Eye (tissue), 1 donor: ENCODE measurements at places on chromosomes 7 and 10.

DNA sequence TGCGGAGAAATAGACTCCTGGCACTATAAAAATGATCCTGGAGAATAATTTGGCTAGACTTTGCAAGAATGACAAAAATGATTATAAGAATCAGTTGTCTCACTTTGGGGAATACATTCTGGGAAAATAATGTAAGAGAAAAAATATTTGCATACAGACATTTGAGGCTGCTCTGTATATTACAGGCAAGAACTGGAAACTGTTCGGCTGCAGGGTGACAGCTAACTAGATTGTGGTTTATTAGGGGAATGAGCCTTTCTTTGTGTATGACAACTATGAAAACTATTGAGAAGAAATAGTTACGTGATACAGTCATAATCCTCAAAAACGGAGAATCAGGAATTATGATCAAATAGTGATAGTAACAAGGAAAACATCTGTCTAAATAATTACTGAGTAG lies 8.6 kb downstream of the TRIM56 start:
- no peak for DNase-seq

- DNase-seq: peak; percentile 71
Observed at GRCh38 chr10:30028006-30028737, 31.2 kb downstream of the JCAD start.

GRCh38 chr10:31623466-31623865 lies 304.4 kb downstream of the ZEB1 start:
- DNase-seq: peak; percentile 41

- DNase-seq: no peak
Observed at GRCh38 chr10:131758939-131759301, 141.9 kb upstream of the PPP2R2D start.

DNA sequence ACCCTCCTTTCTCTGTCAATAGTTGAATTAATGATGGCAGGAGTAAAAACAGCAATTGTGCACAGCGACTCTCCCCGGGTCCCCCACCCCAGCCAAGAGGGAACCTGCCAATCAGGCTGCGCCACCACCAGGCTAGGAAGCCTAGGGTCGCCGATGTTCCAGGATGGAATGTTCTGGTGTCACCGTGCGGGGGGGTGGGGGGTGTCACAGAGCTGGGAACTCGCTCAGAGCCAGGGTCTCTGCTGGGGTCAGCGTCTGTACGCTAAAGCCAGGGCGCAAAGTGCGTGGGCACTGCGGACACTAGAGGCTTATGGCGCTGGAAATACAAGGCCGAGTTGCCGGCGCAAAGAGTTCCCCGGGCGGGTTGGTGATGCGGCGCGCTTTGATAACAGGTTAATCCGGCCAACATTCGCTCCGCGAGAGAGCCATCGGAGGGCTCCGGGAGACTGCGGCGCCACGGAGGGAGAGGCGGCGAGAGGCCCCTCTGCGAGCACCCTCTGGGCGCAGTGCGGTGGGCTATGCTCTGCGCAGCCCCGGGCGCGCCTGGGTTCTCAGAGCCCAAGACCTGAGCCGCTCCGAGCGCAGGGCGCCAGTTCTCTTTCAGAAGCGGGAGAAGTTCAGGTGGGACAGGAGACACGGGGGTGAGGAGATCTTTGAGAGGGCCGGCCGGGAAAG lies 192.3 kb downstream of the EMX2 start:
- DNase-seq: peak; percentile 73

DNA sequence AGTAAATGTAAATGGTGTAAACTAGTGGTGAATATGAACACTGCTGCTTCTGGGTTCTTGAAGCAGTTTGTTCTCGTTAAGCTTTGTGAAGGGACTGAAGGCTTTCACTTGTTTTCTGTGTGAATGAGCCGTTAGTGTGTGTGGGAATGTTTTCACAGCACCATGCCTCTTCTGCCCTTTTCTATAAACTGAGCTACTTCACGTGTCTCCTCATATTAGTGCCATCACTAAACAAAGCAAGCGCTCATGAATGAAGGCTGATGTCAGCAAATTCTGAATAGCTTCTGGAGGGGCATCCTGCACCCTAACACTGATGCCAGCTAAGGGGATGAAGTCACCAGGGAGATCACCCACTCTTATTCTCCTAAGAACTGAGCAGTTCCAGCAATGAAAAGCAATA lies 205.6 kb upstream of the ETV1 start:
- peak; percentile 81 for DNase-seq

DNA sequence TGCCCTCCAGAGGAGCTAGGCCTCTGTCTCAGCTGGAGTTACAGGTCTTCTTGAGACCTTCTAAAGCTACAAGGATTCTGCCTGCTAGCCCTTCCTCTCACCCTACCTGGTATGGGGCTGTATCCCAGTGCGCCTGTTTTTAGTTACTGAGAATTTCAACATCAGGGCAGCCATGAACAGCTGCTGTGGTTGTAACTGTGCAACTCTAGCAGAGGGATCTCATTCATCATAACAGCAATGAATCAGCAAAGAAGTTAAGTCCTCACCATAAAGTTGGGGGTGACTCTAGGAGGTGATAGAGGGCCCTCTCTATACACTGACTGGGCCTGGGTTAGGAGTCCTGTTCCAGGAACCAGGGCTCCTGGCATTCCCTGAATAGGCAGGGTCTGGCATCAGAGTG lies 14.0 kb upstream of the CDH23 start:
- no peak for DNase-seq

DNA sequence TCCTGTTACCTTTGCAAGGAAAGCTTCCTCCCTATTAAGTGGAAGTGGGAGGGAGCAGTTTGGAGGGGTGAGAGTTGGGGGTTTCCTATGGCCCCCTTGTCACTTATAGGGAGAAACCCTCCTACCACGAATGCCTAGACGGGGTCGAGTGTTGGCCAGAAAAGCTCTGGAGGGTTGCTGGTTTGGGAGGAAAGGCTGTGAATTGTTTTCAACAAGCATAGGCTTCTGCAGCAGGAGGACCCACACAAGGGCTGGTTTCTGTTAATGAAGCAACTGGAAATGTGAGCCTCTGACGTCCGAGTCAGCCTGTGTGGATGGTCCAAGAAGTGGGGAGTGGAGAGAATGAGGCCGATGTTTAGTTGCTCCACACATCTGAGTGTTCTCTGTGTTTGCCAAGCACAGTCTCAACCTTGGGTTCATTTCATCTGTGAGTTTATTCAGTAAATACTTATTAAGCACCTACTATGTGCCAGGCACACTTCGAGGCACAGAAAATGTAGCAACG lies 37.3 kb upstream of the LEP start:
- DNase-seq: no peak

- DNase-seq: no peak
Observed at GRCh38 chr10:19231034-19231433, 182.4 kb downstream of the MALRD1 start.

DNA sequence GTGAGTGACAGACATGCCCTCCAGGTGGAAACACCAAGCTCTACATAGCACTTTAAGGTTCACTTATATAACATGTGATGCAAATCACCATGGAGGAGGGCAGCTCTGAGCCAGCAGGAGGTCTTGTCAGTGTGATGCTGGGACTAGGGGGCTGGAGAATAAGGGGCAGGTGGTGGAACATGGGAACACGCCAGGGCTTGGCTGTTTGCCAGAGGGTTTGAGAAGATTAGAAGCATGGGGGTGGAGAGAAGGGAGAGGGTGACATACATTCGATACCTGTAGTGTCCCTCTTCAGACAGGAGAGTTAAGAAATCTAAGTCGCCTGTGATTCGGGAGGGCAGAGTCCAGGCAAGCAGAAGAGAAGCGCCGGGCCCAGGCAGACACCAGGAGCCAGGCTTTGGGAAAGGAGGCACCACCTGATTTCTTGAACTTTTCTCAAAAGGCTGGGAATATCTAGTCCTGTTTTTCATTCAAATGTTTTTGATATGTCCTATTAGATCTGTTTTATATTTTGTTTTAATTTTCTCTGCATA lies 16.9 kb upstream of the LAMB4 start:
- DNase-seq: no peak

DNA sequence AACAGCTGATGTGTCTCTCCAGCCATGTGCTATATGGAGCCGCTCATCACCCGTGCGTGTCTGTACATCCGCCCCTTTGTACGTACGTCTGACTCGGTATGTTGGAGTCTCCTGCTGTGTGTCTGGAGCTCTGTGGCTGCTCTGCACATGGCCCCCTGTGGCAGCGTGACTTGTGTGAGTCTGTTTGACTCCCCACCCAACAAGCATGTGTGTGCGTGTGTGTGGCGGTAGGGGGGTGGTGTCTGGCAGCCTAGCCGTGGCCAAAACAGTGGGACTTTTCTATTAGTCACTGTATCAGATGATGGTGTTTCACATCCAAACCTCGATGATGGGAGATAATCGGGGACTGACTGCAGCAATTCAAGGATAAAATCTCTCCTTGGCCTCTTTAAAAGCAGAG lies 94.1 kb downstream of the COL13A1 start:
- peak; percentile 61 for DNase-seq

- DNase-seq: no peak
Observed at GRCh38 chr7:135251496-135252391, 18.1 kb downstream of the STRA8 start.

GRCh38 chr10:43979551-43979950 lies 330.9 kb upstream of the ZNF32 start:
- no peak for DNase-seq

DNA sequence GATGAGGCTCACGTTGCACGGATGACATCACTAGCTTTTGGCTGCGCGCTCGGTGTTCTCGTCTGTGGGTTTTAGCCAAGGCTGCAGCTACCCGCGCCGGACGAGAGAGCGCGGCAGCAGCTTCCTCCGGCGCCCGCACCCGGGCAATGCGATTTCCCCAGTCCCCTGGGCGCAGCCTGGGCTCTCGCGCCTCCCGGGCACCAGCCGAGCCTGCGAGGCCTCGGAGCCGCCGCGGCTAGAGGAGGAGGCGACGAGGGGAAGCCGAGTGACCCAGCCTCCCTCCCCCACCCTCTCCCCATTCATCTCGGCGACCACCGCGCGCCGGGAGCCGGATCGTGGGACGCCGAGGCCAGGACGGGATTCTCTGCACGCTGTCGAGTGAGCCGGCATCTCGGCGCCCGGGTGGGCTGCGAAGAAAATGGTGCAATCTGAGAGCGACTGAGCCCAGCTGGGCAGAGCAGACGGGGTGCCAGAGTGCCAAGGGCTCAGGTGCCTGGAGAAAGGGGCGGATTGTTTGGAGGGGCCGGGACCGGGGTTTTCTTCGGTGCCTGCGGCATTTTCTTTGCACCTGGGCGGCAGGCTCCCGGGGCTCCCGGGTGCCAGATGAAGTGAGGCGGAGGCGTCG lies 1.2 kb upstream of the TMEM178B start:
- DNase-seq: peak; percentile 90
